Activated CD8-positive, alpha-beta memory T cell treated with anti-CD3 and anti-CD28 coated beads for 1 hour (primary cell): ENCODE measurements at places on chromosomes 1 and 21.

DNA sequence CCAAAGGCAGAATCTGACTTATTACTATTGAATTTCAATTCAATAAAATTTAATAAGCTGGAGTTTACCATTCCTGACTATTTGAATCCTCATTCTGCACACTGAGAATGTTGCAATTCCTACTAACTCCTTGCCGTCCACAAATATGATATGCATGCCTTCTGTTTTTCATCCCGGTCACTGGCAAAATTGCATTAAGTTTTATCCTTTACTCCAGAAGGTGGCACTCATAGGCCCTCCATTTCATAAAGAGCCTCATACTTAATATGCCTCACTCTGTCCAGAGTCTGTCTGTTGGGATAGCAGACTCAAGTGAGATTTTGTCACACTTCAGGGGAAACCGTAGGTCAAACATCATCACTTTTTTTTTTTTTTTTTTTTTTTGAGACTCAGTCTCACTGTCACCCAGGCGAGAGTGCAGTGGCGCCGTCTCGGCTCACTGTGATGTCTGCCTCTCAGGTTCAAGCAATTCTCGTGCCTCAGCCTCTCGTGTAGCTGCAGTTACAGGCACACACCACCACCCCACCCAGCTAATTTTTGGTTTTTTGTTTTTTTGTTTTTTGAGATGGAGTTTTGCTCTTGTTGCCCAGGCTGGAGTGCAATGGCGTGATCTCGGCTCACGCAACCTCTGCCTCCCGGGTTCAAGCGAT, 27.3 kb downstream of the F11R start:
- no peak for DNase-seq

- DNase-seq: no peak
Measured at GRCh38 chr21:43937891-43938309, 72.9 kb downstream of the AGPAT3 start.

- DNase-seq: no peak
Measured at GRCh38 chr1:51738681-51739080, 121.8 kb downstream of the OSBPL9 start.

DNA sequence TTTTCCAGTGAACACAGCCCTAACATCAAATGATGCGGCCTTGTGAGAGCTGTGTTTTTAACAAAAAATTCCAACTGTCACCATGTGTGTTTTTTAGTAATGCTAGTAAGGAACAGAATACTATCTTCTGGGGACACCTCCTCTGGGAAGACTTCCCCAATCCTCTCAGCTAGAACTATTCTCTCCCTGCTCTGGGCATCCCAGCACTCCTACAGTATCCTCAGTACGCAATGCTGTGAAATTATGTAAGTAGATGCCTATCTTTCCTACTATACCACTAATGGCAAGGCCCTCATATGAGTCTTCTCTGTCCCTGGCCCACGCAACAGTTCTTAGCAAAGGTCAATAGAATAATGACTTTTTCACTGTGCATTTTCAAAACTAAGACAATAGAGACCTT, 19.5 kb upstream of the TTC39A start:
- DNase-seq: no peak

GRCh38 chr1:237713916-237714315, 176.8 kb downstream of the ZP4 start:
- DNase-seq: no peak

GRCh38 chr1:193077991-193078390, 18.6 kb downstream of the RO60 start:
- DNase-seq: no peak

DNA sequence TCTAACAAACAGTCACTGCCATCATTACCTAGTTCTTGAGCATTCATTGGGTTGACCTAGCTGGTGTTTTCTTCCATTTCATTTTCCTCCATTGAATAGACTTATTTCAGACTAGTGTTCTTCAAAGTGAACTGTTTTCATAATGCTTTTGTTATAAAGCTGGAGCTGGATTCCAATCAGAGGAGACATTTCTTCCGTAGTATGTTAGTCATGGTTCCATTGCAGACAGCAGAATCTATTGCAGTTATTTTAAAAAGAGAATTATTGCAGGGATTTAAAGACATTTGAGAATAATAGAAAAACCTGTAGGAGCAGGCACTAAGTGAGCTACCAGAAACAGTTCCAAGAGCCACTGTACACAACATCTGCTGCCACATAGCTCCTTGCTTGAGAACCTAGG, 50.0 kb downstream of the HHAT start:
- DNase-seq: no peak

DNA sequence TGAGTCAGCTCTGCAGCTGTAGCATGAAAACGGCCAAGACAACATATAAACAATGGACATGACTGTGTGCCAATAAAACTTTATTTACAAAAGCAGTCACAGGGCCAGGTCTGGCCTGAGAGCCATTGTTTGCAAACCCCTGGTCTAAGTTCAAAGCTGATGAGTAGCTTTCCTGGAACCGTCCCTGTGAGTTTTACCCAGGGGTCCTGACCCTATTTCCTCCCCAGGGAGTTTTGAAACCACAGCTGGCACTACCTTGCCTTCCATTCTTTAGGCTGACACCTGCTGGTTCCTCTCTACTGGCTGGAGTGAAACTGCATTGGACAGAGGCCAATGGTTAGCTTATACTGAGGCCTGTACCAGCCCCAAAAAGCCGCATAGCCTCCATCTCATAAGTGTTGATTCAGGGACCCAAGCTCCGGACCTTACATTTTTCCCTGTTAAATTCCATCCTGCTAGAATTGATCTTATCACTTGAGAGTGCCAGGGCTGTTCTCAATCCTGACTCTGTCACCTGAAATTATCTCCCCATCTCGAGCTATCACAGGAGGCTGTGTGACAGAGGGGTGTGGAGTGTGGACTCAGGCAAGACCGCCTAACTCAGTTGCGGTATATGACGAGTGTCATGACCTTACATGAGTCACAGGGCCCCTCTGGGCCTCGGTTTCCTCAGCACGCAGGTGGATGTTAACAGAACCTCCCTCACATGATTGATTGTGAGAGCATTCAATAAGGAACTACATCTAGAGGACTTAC, 343.6 kb downstream of the NPHP4 start:
- DNase-seq: no peak

DNA sequence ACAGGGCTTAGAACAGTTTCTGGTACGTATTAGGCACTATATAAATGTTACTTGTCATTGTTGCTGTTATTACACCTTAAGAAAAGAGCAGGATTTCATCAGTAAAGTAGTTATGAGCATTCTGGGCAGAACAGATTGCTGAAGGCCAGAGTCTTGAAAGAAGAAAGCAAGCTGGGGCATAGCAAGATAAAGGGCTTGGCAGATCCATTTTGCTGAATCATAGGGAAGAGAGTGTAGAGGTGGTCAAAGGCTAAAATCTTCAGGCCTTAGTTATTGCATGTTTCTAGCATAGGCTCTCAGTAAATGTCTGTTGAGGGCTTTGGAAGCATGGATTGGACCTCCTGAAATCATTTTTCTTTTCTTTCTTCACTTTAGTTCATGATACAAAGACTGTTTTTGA, 67.5 kb downstream of the PLA2G4A start:
- DNase-seq: no peak

DNA sequence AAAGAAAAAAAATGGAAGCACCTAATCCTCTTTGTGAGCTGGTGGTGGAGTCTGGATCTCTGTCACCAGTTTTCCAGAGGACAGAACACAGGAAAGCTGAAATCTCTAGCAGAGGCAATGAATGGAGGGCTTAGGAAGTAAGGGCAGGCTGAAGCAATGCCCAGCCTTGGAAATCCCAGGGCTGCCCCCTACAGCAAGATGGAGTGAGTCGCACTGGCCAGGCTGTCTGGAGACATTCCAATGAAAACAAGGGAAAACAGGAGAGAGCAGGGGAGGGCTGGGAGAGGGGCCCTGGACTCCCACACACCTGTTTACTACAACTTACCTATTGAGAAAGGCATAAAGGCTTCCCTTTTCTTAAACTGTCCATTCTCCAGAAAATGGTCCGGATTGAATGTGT, 25.9 kb downstream of the CYP2J2 start:
- no peak for DNase-seq

DNA sequence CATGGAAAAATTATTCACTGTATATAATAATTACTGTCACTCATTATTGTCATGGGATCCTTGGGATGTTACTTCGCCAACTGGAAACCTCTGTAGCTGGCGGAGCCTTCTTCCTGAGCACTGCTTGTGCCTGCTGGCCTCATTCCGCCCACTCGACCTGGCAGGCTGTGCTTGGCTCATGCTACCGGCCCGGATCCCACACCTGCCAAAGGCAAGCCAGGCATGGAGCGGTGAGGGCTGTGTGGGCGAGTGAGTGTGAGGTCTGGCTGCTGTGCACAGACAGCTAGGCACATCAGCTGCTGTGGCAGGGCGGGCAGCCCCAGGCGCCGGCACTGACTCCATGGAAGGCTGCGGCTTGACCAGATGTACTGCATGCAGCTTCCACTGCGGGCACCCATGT, 78.4 kb downstream of the DISP1 start:
- no peak for DNase-seq

DNA sequence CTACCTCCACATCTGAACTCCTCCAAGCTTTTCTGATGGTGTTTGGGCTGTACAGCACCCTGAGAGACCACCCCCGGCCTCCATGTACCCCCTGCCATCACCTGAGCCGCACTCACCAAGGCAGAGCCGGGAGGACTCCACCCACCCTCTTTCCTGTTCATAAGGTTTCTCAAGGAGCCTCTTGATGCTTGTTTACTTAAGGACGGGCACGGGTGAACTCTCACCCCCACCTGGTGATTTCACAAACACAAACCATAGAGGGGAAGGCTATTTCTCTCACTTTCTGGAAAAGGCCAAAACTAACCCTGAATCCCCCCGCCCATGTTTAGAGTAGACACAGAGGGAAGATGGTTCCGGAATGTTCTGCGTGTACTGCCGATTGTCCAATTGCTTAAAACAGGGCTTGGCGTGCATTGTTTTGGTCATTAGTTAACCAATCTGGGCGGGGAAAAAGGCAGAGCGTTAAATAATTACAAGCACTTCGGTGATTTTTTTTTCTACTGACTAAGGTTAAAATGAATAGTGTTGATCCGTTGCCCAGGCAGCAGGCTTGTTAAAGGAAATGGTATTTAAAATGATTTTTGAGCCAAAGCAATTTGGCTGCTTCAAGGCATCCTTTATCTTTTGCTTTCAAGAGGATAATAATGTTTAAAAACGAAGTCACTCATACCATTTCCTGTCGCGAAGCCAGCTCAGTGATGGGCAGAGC, 279.8 kb upstream of the VAMP3 start:
- no peak for DNase-seq

- no peak for DNase-seq
Measured at GRCh38 chr1:185813401-185813979, 79.3 kb downstream of the HMCN1 start.

DNA sequence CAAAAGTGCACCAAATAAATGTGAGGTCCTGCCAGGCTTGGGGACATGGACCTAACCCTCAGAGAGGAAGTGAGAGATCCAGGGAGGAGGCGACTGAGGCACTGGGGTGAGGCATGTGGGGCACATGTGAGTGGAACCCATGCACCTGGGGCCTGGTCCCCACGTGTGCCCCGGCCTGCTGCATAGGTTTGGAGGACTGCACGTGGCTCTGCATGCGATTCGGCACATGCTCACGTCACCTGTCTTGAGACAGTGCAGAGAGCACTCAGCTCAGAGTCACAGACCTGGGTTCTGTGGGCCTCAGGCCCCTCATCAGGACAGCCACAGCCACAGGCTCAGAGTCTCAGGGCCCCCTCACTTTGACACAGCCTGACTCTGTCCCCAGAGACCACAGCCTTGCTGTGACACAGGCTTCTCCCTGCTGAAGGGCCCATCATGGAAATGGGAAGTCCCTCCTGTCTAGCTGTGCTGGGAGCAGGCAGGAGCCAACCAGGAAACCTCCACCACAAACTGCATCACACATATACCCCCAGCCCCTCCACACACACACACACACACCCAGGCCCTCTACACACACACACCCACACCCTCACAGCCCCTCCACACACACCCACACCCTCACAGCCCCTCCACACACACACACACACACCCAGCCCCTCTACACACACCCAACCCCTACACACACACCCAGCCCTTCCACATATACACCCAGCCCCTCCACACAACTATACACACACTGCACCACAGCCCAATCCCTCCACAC, 48.2 kb downstream of the SLC9A1 start:
- no peak for DNase-seq

DNA sequence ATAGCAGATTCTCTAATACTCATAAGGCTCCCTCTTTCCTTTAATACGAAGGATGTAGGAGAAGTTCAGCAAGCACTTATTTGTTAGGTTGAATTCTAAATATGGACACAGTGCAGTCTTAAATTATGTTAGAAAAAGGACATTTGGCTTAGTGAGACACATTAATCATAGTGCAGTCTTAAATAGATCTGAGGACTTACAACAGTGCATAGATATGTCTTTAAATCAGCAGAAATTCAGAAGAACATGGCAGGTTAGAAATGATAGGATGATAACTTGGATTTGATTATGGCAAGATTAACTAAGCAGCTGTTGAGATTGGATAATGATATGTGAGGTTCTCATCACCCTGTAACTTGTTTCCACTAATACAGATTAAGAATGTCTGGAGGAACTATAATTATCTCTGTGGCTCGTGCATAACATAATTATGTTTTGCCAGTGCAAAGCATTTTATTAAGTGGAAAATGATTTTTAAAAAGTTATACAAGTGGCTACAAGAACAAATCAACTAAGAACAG, 485.9 kb downstream of the USP25 start:
- DNase-seq: no peak

- no peak for DNase-seq
Measured at GRCh38 chr1:29698626-29699025, 462.3 kb downstream of the PTPRU start.

DNA sequence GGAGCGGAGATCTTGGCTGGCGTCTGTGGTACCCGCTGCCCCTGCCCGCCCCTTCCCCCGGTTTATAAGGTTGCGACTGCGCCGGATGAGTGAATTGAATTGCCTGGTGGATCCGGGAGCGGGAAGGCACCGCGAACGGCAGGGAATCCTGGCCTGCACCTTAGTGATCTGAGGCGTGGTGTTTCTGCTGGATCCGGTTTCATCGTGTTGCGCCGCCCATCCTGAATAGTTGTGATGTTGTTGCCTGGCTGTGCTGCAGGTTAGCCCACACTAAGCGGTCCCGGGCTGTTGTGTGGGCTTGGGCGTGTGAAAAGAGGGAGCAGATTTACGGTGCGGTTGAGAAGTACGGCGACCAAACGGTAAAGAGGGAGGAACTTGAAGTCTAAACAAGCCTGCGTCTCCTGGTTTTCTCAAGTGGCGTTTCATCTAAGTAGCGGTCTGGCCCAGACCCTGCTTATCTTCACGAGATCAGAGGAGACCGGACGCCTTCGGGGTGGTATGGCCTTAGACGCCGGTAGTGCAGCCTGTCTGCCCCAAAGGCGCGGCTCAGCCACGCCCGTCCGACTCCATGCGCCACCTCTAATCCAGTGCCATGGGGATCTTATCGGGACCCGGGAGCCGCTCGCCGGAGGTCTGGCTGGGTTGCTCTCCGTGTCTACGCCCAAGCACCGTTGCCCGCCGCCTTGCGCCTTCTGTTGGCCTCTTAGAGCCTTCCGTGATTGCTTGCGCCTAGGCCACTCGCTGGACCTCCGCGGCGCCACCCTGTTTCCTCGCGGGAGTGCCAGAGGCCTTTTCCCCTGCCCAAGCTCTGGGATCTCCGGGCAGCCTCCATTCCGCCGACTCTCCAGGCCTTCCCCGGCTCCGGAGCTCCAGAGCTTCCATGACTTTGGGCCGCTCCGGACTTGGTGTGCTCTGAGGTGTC, 87.5 kb upstream of the RHOU start:
- DNase-seq: no peak

- no peak for DNase-seq
Measured at GRCh38 chr1:93578433-93578830, 103.2 kb downstream of the BCAR3 start.

- no peak for DNase-seq
Measured at GRCh38 chr21:26637201-26637745, 64.2 kb upstream of the CYYR1 start.
